ENCODE measurements at places on chromosomes 1 and 21.

DNA sequence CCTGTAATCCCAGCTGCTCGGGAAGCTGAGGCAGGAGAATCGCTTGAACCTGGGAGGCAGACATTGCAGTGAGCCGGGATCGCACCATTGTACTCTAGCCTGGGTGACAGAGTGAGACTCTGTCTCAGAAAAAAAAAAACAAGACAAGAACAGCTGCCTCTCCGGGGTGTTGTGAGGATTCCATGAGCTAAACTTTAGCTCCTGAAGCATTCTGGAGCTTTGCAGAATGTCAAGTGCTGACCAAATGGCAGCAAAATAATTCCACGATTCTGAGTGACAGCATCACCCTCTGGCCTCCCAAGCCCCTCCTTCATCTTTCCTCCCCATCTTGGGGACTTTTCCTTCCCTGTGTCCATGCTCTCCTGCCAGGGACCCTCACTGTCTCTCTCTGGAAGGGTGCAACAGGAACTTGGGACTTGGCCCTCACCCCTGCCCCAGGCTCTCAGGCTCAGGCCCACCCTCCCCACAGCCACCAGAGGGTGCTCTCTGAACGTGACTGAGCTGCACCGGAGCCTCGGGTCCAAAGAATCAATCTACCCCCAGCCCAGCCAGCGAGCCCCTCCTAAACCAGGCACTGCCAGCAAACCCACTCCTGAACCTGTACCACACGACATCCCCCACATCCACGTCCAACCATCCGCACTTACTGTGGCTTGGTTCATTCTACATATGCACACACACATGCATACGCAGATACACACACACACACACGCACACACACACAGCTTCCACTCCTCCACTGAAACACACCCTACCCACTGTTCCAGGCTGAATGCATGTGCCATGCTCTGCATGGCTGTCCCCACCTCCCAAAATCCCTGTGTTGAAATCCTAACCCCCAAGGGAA, 45.7 kb downstream of the ACOT7 start:
- DNase-seq = peak; percentile 29

DNA sequence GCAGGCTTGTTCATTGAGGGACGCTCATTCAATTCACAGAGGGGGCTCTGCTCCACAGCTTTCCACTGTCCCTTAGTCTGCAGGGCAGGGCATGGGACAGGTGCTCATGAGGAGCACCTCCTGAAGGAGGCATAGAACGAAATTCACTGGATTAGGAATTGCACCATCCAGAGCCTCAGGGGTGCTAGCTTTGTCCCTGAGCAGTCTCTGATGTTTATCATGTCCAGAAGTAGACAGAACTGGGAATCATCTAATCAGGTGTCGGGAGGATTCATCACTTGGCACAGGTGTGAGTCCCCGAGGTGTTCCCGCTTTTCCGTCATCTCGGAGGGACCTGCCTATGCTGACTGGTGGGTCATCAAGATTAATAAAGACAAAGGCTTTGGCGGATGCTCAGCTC, 321.4 kb downstream of the AJAP1 start:
- DNase-seq = no peak

GRCh38 chr21:46082963-46083790, 14.7 kb upstream of the COL6A2 start:
- DNase-seq = no peak

DNA sequence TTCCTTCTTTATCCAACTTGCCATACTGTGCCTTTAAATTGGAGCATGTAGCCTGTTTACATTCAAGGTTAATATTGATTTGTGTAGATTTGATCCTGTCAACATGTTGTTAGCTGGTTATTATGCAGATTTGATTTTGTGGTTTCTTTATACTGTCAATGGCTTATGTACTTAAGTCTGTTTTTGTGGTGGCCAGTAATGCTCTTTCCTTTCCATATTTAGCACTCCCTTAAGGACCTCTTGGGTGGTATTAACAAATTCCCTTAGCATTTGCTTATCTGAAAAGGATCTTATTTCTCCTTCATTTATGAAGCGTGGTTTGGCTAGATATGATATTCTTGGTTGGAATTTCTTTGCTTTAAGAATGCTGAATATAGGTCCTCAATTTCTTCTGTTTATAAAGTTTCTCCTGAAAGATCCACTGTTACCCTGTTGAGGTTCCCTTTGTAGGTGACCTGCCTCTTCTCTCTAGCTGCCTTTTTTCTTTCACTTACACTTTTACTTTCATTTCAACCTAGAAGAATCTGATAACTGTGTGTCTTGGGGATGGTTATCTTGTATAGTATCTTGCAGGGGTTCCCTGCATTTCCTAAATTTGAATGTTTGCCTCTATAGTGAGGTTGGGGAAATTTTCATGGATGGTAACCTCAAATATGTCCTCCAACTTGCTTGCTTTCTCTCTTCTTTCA, 86.9 kb upstream of the NEGR1 start:
- no peak for DNase-seq

GRCh38 chr1:94852788-94853187, 32.6 kb downstream of the SLC44A3 start:
- no peak for DNase-seq

DNA sequence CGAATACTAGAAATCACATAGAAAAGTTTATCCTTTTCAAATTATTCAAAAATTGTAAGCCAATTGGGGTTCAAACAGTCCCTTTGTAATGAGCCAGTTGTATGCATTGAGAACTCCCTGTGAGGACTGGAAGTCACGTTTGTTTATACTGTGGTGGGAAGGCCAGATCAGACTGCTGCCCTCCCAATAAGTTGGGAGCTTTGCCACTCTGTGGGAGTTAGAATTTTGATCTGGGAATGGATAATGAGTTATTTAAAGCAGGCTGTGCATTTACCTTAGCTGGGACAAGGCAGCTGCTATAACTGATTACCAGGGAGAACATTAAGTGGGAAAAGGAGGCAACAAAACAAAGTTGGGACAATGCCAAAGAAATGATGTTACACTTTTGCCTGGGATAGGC, 178.8 kb downstream of the SDCCAG8 start:
- no peak for DNase-seq

DNA sequence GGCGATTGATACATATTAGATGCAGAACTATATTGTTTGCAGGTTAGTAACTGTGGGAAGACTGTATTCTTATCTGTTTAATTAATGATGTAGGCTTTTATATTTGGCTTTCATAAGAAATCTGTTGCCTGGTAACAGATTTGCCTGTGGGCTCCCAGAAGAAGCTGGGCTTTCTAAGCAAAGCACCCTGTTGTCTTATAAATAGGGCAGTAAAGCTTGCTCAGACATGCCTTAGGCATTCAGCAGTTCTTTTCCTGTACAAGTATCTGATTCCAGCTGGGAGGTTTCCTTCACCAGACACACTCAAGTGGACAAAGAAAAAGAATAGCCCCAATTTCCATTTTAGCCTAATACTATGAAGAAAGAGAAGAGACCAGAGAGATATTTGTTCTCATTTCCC, 524.0 kb downstream of the LRRIQ3 start:
- DNase-seq = no peak

DNA sequence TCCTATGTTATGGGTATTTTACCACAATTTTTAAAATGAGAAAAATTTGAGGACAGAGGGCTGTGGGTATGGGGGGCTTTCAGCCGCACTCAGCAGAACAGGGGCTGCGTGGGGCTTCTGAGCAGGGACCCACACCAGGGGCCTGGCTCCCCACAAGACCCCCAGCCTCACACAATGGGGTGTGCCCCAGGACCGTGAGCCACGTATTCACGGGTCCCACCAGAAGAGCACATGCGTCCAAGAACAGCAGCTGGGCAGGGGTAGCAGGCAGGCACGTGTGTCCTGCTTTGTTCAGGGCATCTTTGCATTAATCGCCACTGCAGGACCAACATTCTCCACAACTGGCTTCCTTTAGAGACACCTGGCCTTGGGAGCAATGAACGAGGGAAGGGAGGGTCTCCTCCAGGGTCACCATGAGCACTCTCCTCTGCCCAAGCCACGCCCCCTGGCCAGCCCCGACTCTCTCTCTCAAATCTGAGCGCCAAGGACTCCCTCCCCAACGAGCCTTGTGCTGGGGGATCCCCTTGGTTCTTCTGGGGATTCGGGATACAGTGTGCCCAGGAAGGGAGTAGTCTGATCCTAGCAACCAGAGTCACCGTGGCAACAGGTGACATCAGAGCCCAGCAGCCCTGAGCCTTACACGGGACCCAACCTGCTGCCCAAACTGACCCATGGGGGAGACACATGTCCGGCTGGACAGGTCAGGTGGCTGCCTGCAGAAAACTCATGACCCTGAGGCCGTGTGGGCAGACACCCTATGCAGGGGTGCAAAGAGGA, 7.4 kb upstream of the ARF1 start:
- no peak for DNase-seq

DNA sequence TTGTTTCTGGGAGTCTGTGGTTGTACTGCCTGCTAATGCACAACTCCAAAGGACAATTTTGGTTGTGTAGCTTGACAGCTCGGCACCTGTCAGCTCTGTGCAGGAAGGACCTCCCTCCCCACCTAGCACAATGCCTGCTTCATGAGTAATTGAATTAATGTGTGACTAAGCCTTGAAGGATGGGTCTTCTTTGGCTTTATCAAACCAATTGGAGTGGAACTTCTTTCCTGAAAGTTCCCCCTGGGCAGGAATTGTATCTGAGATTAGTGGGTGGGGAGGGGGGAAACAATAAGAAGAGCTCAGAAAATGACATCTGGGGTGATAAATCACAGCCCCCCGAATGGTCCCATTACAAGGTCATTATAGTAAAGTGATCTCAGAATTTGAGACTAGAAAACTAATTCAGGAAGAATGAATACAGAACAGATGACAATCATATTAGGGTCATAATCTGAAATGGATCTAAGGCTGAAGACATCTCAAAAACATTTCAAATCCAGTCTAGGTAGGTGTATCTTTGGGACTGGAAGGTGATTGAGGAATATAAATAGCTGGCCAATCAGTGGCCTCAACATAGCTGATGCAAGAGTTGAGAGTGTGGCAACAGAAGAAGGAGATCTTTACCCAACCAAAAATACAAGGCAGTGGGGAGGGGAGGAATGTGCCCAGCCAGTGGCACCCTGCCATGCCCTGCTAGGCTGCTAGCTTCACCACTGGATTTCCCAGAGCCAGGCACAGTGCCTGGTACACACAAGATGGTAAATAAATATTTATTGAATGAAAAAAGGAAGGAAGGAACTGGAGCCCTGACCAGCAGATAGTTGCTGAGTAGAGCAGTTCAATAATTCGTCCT, 10.1 kb upstream of the SESN2 start:
- peak; percentile 39 for DNase-seq

- DNase-seq = no peak
Measured at GRCh38 chr1:206898089-206898914, 1.1 kb downstream of the IL24 start.

DNA sequence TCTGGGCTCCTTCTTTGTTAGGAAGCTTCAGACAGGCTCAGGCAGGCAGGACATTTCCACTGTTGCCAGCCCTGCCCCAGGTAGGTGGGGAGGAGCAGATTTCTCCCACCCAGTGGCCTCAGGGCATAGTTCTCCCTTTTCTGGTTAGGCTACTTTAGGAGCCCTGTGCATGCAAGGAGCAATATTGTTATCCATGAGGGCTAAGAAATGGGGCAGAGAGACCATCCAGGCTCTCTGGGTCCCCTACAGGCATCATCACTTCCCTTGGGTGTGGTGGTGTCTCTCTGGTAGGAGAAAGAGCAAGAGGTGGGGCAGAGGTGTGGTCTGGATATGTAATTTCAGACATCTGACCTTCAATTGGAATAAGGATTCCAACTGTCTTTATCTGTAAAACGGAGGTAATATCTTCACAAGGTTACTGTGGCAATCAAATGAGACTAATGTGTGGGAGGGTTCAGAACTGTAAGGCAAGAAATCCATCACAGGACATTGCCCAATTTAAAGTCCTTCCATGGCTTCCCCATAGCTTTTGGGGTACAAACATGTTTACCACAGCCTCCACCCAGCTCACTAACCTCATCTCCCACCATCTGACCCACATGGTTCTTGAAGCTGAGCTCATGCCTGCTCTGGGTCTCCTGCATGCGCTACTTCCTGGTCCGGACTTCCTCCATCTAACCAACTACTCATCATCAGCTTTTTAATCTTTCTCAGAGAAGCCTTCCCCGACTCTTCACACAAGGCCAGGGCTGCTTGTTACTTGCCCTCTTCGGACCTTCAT, 26.1 kb downstream of the PCAT6 start:
- DNase-seq = no peak

DNA sequence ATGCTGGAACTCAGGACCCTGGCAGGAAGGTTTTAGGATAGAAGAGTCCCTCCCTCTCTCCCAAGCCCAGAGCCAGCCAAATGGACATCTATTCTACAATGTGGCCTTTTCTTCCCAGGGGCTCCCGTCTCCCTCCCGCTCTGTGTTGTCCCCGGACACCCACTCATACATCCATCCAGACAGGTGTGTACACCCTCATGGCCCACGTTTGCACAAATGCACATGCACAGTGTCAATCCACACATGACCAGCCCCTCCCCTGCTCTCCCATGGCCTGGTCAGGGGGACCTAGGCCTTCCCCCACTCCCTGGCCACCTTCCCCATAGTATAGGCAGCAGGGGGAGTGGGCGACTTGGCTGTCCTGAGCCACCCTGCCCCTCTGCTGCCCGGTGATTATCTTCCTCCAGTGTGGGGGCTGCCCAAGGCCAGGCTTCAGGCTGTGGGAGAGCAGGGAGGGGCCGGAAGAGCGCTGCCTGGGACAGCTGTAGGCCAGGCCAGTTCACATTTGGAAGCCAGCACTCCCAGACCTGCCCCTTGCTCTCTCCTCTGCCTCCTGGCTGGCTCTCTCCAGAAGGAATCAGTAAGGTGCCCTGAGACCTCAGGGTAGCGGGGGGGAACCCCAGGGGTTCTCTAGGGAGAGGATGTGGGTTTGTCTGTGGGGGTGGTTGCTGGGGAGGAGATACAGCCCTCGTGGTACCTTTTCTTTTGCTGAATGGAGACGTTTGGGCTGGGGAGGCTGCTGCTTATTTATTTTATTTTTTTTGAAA, 4.1 kb upstream of the PTPN7 start:
- peak; percentile 64 for DNase-seq

GRCh38 chr1:76503736-76504135, 363.5 kb upstream of the ST6GALNAC5 start:
- DNase-seq = no peak

- DNase-seq = no peak
Measured at GRCh38 chr1:11898831-11899467, 27.3 kb downstream of the KIAA2013 start.

- DNase-seq = no peak
Measured at GRCh38 chr1:37255136-37255795, 219.1 kb upstream of the ZC3H12A start.

DNA sequence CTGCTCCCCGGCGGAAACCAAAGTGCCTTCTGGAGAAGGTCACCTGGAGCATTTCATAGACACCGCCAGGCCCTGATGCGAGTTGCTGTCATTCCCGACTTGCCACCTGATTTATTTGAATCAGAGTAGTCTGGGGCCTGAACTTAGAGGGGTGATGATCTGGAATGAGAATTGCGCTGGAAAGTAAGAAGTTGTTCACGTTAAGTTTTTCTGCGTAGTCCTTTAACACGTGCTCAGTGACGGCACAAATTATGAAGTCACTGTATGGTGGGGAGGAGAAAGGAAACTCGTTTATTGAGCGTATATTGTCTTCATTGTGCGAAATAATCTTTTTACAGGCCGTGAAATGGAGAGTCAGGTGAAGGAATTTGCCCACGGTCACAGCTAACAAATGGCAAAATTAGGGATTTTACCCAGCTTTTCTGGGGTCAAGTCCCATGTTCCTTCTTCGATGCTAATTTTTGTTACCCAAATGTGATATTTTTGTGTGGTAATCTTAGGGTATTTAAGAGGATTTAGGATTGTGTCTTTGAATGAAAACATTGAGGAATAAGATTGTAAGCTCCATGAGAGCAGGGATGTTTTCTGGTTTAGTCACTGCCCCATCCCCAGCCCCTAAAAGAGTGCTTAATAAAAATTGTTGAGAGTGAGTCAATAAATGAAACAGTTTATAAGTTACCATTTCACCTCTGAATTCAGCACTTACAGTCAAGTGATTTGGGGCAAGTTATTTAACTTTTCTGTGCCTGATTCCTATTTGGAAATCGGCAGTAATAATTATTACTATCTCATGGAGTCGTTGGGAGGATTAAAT, 46.4 kb upstream of the NBL1 start:
- DNase-seq = no peak

Data from GM06990 (cell line).